Stimulated activated CD4-positive, alpha-beta T cell treated with anti-CD3 and anti-CD28 coated beads, Interleukin-1b, Interleukin-23, amount 100 ng/mL, for 48 hours (primary cell): ENCODE measurements at places on chromosomes 7 and 10.

GRCh38 chr10:78754269-78755062 is 314.3 kb upstream of the ZMIZ1 start:
- DNase-seq, result no peak

DNA sequence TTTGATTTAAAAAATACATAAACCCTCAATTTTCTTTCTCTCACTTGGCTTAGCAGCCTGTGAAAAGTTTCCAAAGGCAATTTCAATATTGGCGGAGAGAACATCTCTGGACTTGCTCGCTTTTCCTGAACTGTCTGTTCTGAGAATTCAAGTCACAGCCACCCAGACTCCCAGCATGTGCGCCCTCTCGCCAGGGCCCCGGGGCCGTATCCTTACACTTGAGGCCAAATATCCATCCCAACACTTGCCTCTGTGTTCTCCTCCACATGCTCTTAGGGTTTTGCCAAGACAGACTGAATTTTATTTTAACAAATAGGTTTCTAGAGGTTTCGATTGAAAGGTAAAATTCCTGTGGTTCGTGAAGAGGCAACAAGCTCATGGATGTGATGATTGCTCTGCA is 111.5 kb upstream of the GPR26 start:
- DNase-seq, result no peak

DNA sequence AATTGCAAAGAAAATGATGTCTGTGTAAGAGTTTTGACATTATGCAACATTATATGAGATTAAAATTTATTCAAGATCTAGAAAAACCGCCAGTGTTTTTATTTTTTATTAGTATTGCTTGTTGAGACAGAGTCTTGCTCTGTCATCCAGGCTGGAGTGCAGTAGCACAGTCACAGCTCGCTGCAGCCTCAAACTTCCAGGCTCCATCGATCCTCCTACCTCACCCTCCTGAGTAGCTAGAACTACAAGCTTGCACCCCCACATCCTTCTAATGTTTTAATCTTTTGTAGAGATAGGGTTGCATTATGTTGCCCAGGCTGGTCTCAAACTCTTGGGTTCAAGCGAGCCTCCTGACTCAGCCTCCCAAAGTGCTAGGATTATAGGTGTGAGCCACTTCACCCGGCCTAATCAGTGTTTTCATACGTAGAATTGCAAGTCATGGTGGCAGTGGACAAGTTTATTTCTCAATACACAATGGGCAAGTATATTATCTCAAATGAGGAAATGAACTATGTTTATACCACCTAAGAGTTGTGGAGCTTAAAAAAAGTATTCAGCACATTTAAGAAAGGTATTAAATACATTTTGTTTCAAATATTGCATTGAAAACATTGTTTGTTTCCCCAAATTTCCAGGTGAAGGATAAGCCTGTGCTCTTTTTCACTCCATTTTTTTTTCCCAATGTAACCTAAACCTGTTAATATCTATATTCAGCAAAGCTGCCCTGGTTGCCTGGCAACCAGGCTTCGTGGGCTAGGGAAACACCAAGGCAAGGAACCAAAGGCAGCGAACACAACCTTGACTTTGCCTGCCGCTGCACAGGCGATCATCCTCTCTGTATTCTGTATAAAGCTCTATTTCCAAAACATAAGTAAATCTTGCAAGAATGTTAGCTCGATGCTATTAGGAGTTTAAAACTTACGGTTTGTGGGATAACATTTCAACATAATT is 163.9 kb downstream of the CACNB2 start:
- DNase-seq, result no peak

GRCh38 chr10:108749042-108749441 is 1174.3 kb downstream of the XPNPEP1 start:
- no peak for DNase-seq

DNA sequence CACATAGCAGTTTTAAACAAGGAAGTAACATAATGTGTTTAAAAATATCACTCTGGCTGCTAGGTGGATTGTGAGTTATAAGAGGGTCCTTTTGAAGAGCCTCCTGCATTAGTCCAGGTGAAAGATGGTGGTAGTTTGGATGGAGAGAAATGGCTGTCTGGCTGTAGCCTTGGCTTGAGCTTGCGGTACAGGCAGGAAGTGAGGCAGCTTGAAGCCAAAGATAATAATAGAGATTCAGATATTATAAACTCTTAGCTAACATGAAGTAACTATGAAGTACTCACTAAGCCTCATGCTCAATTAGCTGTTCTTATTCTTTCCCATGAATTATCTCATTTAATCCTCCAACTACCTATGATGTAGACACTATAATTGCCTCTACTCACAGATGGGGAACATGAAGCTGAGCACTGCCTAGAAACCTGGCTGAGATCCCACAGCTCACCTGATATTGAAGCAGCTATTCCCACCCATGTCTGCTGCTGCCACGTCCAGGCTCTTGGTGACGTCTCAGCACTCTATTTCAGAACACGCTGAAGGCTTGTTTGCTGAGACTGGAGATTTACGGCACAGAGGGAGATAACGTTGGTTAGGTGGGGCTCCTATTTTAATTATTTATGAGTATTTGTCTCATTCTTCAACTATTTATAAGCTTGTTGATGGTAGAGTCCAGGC is 10.4 kb downstream of the C10orf120 start:
- no peak for DNase-seq

- no peak for DNase-seq
Observed at GRCh38 chr7:116517626-116518025, 7.2 kb upstream of the CAV1 start.

GRCh38 chr7:69018200-69018599 is 580.1 kb upstream of the AUTS2 start:
- no peak for DNase-seq

DNA sequence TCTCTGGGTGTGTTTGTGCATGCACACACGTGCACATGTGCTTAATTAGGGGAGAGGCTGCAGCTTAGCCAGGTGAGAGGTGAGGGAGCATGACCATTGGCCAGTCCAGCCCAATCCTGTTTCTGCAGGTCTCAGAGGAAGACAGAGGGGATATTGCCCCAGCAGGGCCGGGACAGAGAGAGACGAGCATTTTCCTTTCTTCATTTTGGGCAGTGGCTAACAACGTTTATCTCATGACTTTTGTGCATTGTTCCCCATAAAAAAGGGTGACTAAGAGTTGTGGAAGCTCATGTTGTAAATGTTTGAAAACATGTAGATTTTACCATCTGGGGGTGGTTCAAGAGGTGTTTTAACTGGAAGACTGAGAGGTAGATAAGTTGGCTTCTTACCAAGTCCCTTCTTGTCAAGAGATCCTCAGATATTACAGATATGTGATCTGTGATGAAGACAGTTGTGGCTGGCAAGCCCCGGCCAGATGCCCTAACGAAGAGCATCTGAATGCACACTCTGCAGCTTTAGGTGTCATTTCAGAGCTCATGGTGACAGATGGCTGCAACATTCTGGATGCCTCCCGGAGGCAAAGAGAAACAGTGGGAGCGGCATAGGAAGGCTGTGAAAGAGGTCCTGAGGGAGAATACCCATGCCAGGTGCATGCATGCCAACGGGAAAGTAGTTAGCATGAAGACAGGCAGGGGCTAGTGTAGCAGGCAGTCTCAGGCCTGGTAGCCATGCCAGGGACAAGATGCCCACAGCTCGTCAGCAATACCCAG is 16.7 kb upstream of the DMBT1 start:
- DNase-seq, result no peak

GRCh38 chr10:5975641-5976473 is 1.5 kb downstream of the IL15RA start:
- DNase-seq, result peak; percentile 80

GRCh38 chr7:116159711-116160110 is 50.6 kb upstream of the TES start:
- no peak for DNase-seq

DNA sequence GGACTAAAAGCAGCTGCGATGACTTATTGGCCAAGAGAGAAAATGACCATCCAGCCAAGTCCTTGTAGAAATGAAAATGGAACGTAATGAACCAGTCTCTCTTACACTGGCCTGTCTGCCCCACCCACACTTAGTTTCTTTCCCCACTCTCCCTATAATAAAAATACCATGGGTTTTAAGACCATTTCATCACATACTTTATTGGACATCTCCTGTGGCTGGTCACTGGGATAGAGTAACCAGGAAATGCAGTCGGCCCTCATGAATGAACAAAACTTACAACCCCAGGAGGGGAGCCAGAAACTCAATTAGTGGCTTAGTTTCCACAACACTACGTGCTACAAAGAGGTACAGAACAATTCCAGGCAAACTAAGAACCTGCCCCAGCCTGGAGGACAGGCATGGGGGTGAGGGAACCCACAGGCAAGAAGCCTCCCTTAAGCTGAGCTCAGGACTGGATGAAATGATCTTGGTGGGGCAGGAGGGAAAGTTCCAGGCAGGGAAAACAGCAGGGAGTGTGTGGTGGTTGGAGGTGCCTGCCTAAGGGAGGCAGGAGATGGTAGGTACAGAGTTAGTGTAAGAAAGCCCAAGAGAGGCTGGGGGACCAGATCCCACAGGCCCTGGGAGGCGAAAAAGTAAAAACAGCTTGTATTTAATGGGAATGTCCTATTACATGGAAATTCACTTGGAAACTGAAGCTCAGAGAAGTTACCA is 29.6 kb downstream of the MKI67 start:
- no peak for DNase-seq

DNA sequence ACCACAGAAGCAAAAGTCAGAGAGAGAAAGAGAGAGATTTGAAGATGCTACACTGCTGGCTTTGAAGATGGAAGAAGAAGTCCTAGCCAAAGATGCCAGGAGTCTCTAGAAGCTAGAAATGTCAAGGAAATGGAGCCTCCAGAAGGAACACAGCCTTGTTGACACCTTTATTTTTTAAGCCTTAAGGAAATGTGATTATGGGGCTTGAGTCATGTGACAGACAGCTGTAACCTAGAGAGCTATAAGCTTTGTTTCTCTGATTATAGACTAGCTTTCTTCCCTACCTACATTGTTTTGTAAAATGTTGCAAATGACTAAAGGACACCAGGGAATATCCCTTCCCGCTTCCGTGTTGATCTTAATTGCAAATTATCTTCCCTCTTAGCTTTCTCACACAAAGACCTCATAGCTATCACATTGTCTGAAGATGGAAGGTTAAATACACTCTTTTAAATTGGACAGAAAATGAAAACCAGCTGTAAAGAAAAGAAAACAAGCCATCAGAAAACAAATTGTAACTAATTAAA is 199.9 kb downstream of the ARHGAP12 start:
- no peak for DNase-seq

GRCh38 chr10:132111871-132112341 is 46.2 kb downstream of the JAKMIP3 start:
- DNase-seq, result no peak

DNA sequence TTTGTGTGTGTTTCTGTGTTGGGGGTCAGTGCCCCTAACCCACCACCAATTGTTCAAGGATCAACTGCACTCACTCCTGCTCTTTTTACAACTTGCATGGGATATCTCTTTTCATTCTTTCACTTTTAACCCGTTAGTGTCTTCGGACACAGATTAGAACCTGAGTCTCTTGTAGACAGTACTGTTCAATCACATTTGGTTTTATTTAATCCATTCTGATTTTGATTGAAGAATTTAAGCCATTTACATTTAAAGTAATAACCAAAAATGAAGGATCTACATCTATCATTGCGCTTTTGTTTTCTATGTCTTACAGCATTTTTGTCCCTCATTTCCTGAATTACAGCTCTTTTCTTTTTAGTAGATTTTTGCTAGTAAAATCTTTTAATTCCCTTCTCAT is 43.6 kb downstream of the ZNF248 start:
- DNase-seq, result no peak

GRCh38 chr7:19101909-19102308 is 15.5 kb downstream of the TWIST1 start:
- DNase-seq, result no peak

DNA sequence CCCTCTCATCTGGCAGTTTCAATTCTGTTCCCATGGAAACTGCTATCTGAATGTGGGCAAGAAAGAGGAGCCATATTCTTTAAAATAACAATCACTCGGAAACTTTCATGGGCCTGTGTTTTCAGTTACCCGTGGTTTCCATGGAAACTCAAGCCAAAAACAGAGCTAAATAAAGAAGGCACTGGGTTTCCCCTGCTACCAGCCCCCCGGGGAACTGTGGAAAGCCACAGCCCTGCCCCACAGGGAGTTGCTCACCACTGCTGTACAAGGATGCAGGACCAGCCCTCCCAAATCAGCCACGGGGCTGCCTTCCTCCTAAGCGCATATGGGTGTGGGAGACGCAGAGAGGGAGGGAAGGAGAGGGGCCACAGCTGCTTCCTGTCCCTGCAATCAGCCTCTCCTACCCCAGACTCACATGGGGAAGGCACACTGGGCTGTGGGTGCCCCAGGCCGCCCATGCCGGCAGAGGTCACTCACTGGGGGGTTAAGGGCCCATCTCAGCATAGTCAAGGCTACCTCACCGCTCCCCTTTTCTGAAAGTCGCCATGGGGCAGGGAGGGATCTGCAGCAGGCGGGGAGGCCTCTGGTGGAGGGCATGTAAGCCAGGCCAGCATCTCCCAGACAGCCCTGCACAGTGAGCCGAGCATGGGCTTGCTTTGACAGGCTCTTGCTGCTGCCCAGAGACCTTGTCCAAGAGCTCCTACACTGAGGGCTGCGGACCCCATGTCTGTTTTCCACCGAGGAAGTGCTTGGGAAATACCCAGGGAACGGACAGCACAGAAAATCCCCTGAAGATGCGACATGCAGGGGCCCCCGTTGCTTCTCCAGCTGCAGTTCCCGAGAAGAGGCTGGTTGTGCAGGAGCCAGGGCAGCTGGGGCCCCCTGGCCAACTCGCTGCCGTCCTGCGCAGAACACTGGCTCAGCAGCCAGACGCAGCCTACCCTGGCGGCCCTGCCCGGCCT is 157.3 kb upstream of the PPP2R2D start:
- DNase-seq, result no peak

GRCh38 chr7:32914184-32914583 is 22.6 kb upstream of the KBTBD2 start:
- DNase-seq, result no peak

GRCh38 chr10:117463545-117463920 is 79.0 kb upstream of the EMX2 start:
- no peak for DNase-seq
